ENCODE measurements at places on chromosomes 1 and 21. TPM values are rescaled to one million over a fixed set of nuclear protein-coding genes. Genes with fewer than 3 reads are reported as not detected.

GRCh38 chr1:93324486-93325464 lies 20.9 kb upstream of the DR1 start:
- no peaks in the 10 kb centered on the region for H3K36me3 ChIP-seq
- H3K4me3 ChIP-seq, result no peak overlapping the region
- no peaks in the 10 kb centered on the region for H3K27me3 ChIP-seq
- no peaks in the 10 kb centered on the region for H3K4me1 ChIP-seq

GRCh38 chr1:78277253-78277652 lies 213.5 kb upstream of the PTGFR start:
- no peaks in the 10 kb centered on the region for H3K27me3 ChIP-seq
- no peaks in the 10 kb centered on the region for H3K4me1 ChIP-seq
- DNase-seq, result no peak
- H3K4me3 ChIP-seq, result no peak overlapping the region
- H3K27ac ChIP-seq, result no peak overlapping the region

DNA sequence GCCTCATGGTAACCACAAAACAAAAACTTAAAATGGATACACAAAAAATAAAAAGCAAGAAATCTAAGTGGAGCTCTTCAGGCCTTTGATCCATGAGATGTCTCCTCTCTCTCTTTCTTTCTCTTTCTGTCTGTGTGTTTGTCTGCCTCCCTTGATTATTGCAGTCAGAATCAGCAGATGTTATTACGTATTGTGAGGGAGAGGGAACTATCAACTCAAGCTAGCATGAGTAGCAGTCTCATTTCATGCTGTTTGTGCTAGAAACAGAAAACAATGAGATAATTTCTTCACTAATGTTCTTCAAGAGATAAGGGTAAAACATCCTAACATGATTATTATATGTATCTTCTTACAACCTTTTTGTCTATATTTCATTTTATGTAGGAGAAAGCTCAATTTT lies 103.7 kb upstream of the PDC start:
- no peak for DNase-seq
- H3K27me3 ChIP-seq, result no peaks in the 10 kb centered on the region
- no peaks in the 10 kb centered on the region for H3K4me1 ChIP-seq

GRCh38 chr1:113255038-113255719 lies 135.1 kb upstream of the MAGI3 start:
- no peak overlapping the region for H3K27ac ChIP-seq
- no peaks in the 10 kb centered on the region for H3K27me3 ChIP-seq
- H3K4me3 ChIP-seq, result no peak overlapping the region
- H3K36me3 ChIP-seq, result no peaks in the 10 kb centered on the region

DNA sequence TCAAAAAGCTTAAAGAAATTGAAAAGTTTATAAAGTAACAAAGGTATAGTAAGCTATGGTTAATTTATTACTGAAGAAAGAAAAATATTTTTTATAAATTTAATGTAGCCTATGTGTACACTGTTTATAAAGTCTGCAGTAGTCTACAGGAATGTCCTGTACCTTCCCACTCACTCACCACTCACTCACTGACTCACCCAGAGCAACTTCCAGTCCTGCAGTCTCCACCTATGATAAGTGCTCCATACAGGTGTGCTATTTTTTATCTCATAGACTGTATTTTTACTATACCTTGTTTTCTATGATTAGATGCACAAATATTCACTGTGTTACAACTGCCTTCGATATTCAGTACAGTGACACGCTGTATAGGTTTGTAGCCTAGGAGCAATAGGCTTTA lies 106.6 kb downstream of the NR5A2 start:
- peaks cover 7% of the 10 kb centered on the region for H3K4me1 ChIP-seq
- H3K4me3 ChIP-seq, result no peak overlapping the region
- DNase-seq, result no peak

GRCh38 chr1:165259236-165259635 lies 97.3 kb downstream of the LMX1A start:
- no peaks in the 10 kb centered on the region for H3K36me3 ChIP-seq
- no peak for DNase-seq
- no peaks in the 10 kb centered on the region for H3K4me1 ChIP-seq
- no peaks in the 10 kb centered on the region for H3K27me3 ChIP-seq
- no peak overlapping the region for H3K27ac ChIP-seq

GRCh38 chr1:247331525-247332214 lies at the start of gene ZNF496:
ZNF496 (minus strand) TSS chr1:247331867; CDS start chr1:247329578, 2,289 bp downstream.
- H3K27me3 ChIP-seq, result no peaks in the 10 kb centered on the region
- H3K4me1 ChIP-seq, result peaks cover 35% of the 10 kb centered on the region
- H3K36me3 ChIP-seq, result peaks cover 9% of the 10 kb centered on the region
- H3K27ac ChIP-seq, result peak within 1 kb of the TSS; percentile 44
- H3K4me3 ChIP-seq, result peak within 1 kb of the TSS; percentile 71

- no peak overlapping the region for H3K27ac ChIP-seq
- no peak overlapping the region for H3K4me3 ChIP-seq
- H3K36me3 ChIP-seq, result no peaks in the 10 kb centered on the region
- peaks cover 19% of the 10 kb centered on the region for H3K4me1 ChIP-seq
Measured at GRCh38 chr1:46133781-46134350, 1.4 kb upstream of the PIK3R3 start.

DNA sequence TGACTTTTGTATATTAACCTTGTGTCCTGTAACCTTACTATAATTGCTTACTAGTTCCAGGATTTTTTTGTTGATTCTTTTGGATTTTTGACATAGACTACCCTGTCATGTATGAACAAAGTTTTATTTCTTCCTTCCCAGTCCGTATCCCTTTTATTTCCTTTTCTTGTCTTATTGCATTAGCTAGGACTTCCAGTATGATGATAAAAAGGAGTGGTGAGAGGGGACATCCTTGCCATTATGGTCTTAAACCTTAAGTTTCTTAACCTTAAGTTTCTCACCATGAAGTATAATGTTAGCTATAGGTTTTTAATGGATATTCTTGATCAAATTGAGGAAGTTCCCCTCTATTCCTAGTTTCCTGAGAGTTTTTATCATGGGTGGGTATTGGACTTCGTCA lies 24.5 kb upstream of the TBX19 start:
- H3K36me3 ChIP-seq, result peaks cover 6% of the 10 kb centered on the region
- H3K27ac ChIP-seq, result no peak overlapping the region
- DNase-seq, result no peak

DNA sequence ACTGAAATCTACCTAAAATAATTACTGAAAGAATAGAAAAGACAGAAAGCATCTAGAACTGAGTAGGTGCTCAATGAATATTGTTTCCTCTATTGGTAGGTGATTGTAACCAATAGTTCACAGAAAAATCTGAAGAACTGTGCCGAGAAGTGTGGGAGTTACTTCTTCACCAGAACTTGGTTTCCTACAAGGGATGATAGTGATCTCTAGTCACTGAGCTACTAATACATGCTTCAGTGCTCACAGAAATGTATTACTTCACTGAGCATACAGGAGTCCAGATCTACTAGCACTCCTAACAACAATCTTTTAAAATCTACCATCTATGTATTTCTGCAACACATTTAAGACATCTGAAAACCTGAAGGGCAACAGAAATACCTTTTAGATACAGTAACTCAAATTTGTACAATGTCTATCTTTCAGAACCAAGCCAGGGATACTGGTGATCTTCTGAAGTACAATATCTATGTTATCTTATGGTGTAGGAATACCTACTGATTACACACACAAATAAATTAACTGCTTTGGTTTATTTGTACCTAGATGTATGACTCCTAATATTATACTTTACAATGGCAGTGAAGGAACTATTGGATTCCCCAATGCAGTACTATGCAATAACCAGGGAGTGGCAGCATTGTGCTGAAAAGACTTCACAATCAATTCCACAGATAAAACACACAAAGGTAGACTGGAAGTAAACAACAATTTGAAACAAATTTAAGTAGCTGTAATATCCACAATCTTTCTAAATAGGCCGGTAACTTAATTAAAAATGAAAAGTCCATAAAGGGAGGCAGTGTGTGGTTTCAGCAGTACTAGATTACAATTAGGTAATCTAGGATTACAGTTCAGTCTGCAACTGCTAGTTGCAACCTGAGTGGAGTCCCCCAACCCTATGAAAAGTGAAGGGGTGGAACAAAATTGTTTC lies 243.0 kb downstream of the SLC45A1 start:
- no peaks in the 10 kb centered on the region for H3K36me3 ChIP-seq
- no peak for DNase-seq
- peaks cover 5% of the 10 kb centered on the region for H3K4me1 ChIP-seq
- no peak overlapping the region for H3K4me3 ChIP-seq
- no peaks in the 10 kb centered on the region for H3K27me3 ChIP-seq

DNA sequence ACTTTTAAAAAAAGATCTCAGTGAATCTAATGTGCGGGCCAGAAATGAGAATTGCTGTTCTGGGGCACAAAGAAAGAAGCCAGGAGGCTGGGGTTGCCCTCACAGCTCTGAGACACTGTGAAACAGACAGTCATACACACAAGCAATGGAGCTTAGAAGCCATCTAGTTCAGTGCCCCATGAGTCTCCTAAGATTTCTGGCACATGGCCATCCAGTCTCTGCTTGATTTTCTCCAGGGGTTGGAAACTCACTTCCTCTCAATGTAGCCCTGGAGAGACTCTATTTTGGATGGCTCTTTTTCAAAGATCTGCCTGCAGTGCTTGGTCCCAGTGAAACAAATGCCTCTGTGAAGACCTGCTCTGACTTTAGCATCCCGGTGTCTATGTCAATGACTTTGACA lies 38.6 kb downstream of the KCNN3 start:
- H3K36me3 ChIP-seq, result no peaks in the 10 kb centered on the region
- no peak overlapping the region for H3K4me3 ChIP-seq
- no peak for DNase-seq

HRNR gene
- total RNA-seq, result not detected

TMPRSS3 gene
- 1.2 TPM for total RNA-seq
